ENCODE measurements at places on chromosomes 7 and 10.

DNA sequence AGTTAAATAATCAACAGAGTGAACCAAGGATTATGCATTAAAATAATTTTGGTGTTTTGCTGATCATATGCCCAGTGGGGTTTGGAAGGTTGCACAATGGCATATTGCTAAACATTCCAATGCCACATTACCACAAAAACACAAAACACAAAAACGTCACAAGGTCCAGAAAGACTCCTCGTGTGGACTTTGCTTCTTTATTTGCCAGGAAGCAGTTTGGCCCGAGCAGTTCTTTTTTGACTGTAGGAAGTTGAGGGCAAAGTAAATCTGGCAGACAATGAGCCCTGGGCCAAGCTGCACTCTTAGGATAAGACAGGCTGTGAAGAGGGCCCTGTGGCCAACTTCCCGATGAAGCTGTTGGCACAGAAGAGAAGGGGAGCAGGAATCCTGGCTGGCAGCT is 39.2 kb upstream of the SLC35B4 start:
- peak; percentile 29 for DNase-seq

- DNase-seq, result no peak
Observed at GRCh38 chr10:113859261-113859660, 4.8 kb downstream of the NHLRC2 start.

GRCh38 chr7:135074096-135074495 is 73.8 kb upstream of the TMEM140 start:
- DNase-seq, result no peak

- DNase-seq, result no peak
Observed at GRCh38 chr7:44985033-44985695, 6.3 kb upstream of the MYO1G start.

DNA sequence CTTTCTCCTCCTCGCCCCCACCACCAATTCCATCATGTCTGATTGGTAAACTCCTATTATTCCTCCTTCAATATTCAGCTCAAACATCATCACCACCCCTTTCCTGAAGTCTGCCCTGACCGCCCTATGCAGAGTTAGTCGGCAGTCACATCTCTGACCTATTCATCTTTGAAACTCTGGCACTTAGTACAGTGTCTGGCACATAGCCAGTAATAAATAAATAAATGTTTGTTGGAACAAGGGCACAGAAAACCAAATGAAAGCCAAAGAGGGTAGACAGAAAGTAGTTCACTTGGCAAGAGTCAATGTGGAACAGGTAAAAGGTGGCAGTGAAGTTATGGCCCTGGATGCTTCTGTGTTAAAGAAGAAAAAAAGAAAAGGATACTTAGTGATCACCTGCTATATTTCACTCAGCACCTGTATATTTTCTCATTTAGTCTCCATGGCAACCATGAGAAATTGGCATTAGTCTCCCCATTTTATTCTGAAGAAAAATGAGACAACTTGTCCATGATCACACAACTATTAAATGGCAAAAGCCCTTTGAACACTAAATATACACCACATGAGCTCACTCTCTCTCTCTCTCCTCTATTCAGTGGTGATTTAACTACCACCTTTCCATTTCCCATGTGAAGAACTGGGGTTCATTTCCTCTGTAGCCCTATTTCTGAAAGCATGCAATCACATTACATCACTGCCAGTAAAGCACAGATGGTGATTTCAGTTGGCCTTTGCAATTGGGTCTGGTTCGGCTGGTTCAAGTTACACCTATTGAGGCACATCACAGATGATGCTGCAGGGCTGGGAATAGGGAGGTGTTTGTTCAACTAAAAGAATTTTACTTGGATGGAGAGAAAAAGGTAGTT is 25.3 kb downstream of the CHCHD3 start:
- DNase-seq, result no peak

- DNase-seq, result no peak
Observed at GRCh38 chr7:93040355-93040754, 77.4 kb downstream of the SAMD9 start.

DNA sequence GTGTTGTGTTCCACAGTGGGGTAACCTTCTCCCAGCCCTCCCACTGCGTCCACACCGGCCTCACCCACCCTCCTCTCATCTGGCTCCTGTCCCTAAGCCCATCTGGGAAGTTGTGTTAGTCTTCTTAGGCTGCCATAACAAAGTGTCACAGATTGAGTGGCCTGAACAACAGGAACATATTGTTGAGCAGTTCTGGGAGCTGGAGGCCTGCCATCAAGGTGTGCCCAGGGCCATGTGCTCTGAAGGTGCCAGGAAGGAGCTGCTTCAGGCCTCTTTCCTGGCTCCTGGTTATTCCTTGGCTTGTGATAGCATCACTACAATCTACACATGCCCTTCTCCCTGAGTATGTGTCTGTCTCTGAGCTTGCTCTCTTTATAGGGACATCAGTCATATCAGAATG is 327.6 kb upstream of the COBL start:
- no peak for DNase-seq

DNA sequence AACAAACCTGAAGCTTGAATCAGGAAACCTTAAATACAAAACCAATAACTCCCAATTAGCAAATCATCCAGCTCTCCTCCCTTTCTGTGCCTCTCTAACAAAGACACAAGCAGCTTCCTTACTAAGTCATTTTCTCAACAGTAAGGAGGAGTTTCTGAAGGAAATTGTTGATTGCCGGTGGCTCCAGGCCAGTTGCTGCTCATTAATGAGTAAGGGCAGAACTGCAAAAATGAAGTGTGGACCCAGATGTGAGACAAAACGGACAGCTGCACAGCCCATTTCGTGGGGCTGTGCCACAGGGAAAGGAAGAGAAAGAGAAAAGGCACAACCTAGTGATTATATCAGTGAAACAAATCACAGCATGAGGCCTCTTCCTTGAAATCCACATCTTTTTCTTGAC is 42.8 kb upstream of the RHOBTB1 start:
- DNase-seq, result no peak

GRCh38 chr10:43123361-43124093 is 14.7 kb upstream of the CSGALNACT2 start:
- DNase-seq, result no peak

Data from suppressor macrophage treated with lipopolysaccharide for 1 hour (primary cell).